Endothelial cell (in vitro differentiated cells): ENCODE measurements at places on chromosomes 4 and X.

DNA sequence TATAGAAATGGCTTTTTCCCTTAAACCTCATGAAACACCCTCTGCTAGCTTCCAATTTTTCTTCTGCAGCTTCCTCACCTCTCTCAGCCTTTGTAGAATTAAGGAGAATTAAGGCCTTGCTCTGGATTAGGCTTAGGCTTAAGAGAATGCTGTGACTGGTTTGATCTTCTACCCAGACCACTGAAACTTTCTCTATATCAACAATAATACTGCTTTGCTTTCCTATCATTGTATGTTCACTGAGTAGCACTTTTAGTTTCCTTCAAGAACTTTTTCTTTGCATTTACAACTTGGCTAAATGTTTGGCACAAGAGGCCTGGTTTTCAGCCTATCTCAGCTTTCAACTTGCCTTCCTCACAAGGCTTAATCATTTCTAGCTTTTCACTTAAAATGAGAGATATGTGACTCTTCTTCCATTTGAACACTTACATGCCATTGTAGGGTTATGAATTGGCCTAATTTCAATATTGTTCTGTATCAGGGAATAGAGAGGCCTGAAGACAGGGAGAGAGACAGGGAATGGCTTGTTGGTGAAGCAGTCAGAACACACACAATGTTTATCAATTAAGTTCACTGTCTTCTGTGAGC lies 28.2 kb downstream of the TMEM154 start:
- DNase-seq: no peak

DNA sequence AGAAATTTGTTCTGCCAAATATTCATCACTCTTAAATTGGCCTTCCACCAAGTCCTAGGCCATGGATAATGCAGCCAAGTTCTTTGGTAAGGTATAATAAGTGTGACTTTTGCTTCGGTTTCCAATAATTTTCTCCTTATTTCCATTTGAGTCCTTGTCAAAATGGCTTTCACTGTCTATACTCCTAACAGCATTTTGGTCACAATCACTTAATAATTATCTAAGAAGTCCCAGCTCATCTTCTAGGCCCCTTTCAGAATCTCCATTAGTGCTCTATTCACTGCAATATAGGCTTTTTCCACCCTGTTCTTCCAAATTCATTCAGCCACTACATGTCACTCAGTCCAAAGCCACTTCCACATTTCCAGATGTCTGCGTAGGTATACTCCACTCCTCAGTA lies 51.0 kb upstream of the SPIN4 start:
- DNase-seq: no peak

DNA sequence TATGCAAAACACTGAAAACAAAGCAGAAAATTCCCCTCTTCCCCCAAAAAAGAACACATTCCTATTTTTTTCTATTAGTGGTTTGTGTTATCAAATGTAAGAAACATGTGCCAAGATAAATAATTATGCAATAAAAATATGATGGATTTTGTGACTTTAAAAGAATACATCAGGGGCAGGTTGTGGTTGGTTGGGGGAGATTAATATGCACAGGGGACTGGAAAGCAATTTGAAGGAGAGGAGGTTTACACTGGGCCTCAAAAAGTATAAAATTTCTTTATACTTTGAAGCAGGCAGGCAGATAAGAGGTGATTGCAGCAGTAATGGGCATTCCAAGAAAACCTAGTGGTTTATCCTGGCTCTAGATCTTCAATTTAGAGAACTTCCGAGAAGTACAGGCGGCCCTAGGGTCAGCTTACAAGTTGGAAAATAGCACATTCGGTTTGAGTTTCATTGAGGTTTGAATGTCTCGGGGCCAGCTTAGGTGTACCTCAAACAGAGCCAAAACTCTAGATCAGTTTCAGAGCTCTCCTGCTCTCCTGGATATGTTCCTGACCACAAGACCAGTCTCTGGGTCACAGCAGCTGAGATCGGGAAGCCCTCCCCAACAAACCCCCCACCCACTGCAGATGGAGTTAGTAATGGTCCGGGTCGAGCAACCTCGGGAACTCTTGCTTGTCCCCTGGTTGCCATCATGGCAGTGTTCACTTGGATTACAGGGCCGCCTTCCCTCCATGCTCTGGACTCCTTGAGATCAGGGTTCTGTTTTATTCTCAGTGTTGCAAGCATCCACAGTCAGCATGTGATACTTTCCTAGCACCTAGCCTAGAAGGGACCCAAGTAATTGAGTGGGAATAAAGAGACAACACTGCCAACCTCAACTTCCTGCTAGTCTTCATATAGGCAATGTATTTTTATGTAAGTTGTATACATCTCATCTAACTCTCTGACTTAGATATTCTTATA lies 112.1 kb upstream of the DDIT4L start:
- no peak for DNase-seq

DNA sequence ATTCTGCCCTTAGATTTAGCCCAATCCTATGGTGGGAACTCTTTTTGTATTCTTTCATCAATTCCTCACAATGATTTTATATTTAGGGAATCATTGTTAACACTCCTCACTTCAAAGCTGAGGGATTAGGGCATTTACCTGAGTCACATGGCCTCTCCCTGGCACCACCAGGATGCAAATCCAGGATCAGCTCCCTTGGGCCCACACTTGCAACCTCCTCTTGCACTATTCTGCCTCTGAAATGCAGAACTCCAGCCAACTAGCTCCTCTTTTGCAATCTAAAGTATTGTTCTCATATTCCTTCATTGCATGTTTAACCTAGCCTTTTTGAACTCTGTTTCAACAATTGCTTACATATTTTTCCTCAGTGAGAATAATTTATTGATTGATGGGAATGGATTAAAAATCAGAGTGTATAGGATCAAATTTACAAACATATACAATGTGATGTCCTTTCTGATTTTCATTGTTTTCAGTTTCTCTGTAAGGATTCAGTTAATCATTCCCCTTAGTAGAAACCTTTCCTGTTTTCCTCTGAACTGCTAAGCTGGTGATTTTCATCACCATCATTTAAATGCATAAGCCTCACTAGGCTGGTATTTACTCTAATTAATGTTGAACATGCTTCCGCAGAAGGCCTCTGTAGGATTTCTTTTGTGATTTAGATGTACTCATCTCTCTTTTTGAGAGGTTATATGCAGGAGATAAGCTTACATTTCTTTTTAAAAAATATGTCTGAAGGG lies 3.3 kb upstream of the RELL1 start:
- DNase-seq: no peak

- DNase-seq: no peak
Observed at GRCh38 chr4:125243789-125244397, 70.9 kb upstream of the FAT4 start.

- DNase-seq: no peak
Observed at GRCh38 chr4:146165840-146166239, 9.7 kb upstream of the LSM6 start.

DNA sequence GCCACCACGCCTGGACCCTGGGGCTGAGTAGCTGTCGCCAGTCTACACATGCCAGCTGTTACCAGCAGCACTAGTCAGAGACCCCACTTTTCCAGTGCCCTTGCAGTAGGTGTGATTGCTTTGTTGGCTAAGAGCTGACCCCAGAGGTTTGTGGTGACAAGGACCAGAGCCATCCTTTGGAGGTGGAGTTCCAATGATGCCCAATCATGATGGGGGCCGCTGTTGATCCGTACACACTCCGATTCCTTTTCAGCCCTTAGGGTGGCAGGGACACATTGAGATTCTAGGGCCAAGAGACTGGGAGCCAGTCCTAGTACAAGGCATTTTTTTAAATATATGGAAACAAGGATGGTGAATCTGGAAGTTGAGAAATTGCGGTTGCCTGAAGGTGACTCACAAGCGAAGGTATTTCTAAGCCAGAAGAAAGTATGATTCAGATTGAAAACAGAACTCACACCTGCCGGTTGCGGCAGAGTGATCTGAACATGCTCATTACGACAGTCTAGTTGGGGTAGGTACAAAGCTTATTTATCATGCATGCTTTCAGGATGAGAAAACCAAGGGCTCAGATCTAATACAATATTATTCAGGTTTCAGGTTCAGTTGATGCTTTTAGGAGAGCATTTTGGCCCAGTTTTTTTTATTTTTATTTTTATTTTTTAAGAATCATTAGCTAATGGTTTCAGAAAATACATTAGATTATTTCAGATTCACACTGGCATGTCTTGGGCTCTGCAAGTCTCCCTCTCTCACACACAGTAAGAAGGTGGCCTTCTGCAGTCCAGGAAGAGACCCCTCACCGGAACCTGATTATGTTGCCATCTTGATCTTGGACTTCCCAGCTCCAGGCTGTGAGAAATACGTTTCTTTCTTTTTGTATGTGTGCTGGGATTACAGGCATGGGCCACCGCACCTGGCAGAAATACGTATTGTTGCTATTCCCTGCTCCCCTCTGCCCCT lies 43.4 kb downstream of the SHROOM2 start:
- no peak for DNase-seq

DNA sequence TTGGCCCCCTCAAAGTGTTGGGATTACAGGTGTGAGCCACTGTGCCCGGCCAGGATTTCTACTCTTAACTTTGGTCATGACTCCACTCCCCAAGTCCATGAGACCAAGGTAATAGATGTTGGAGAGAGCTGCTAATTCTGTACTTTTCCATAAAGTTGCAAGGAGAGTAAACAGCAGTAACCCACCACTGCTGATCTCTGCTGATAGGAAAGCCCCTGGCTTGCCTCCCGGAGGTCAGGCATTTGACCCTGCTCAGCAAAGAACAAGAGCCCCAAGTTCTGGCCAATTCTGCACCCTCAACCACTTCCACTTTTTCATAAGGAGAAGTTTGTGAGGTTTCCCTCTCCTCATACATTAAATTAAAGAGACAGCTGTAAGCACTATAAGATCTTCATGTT lies 143.0 kb downstream of the RASL11B start:
- DNase-seq: no peak

DNA sequence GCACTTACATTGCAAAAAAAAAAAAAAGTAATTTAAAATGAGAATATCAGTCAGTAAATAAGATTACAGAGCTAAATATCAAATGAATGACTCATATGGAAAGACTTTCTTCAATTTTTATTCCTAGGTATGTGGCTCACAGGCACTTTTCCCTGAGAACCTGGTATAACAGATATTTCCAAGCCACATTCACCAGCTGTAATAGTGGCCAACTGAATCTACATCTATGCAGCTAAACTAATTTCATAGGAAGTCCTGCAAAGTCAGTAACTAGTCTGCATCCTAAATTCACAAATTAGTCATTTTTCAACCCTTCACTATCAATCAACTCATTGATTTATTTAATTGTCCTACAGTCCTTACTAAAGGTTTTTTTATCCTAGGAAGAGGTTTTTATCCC lies 5.6 kb downstream of the PDE5A start:
- DNase-seq: no peak

GRCh38 chr4:98151145-98151924 lies 8.1 kb upstream of the STPG2 start:
- DNase-seq: no peak

DNA sequence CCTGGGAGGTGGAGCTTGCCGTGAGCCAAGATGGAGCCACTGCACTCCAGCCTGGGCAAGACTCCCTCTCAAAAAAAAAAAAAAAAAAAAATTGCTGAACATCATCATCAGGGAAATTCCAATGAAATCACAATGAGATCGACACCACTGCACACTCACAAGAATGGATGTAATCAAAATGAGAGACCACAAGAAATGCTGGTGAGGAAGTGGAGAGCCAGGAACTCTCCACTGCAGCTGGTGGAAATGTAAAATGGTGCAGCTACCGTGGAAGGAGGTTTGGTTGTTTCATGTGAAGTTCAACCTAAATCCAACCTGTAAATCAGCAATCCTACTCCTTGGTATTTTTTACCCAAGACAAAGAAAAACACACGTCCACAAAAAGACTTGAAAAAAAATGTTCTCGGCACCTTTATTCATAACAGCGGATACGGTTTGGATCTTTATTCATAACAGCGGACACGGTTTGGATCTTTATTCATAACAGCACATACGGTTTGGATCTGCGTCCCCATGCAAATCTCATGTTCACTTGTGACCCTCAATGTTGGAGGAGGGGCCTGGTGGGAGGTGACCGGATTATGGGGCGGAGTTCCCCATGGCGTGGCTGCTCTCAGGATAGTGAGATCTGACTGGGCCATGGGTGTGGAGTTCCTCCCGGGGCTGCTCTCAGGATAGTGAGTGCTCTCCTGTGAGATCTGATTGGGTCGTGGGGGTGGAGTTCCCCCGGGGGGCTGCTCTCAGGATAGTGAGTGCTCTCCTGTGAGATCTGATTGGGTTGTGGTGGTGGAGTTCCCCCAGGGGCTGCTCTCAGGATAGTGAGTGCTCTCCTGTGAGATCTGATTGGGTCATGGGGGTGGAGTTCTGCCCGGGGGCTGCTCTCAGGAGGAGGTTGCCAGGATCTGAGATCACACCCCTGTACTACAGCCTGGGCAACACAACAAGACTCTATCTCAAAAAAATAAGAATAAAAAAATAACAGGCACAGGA lies 7.7 kb downstream of the GAK start:
- no peak for DNase-seq

GRCh38 chr4:85910985-85911384 lies 436.0 kb downstream of the ARHGAP24 start:
- DNase-seq: no peak

DNA sequence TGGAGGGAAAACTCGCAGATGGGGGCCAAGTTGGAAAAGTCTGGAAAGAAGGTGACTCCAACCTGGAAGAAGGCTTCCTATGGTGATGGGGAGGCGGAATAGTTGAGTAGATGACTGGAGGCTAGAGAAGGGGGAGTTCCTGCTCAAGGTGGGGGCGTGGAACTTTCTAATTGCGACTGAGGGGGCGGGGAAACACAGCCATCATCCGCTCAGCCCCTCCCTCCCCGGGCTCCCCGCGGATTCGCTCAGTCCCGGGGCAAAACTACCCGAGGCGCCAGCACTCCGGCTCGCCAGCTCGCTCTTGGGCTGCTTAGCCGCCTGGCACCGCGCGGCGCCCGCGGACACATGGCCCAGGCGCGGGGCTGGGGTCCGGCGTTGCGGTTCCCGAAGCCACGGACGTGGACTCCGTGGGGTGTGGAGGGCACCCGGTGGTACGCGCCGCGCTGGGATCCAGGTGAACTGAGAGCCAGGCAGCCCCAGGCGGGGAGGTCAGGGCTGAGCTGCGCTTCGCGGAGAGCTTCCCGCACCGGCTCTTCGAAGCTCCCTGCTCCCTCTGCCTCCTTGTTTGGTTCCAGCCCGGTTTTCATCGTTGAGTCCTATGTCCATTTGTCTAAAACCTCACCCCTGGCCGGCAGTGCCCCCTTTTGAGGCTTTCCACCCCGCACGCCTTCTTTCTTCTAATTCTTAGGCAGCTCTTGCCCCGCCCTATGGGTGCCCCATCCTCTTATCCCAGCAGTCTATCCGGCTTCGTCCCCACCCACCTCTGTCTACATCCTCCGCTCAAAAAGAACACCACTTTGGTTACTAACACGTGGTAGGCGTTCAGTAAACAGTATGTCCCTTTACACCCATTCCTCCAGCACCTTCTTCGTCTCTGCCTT lies 38.9 kb downstream of the STARD8 start:
- peak; percentile 63 for DNase-seq

GRCh38 chr4:79576429-79576753 lies 168.4 kb upstream of the GK2 start:
- DNase-seq: peak; percentile 13

- DNase-seq: no peak
Observed at GRCh38 chr4:52643785-52644244, 15.3 kb downstream of the USP46 start.
